ENCODE measurements at places on chromosomes 1 and 21.
A peak's percentile ranks its signal among the peaks of the same experiment; 100 is the strongest.

- no peak for DNase-seq
Observed at GRCh38 chr1:230781131-230781530, 33.9 kb downstream of the CAPN9 start.

- DNase-seq: no peak
Observed at GRCh38 chr1:201724766-201725118, 104.2 kb upstream of the IPO9 start.

DNA sequence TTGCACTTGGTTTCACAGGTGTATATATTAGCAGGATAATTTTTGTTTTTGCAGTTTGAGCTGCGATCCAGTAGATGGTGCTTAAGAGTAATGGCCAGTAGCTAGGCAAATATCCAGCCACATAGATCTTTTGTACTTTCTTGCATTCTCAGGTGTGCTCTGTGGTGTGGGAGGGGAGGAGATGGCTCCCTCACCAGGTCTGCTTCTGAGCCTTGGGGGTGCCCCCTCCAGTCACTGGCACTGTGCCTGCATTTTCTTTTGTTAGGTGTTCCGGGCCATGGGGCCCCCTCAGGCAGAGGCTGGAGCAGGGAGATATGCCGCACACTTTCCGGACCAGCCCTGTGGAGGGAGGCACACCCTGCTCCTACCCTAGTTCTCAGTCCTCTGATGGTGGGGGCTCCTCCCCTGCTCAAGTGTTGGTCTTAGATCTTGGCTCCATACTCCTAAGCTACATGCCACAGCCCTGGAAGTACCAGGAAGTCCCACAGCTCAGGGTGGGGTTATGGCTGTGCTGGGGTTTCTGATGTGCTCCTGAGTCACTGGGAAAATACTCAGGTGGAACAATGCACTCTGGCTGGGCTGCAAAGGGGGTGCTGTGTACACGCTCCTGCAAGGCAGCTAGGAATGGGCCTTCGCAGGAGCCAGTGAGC lies 197.6 kb upstream of the DMRTA2 start:
- no peak for DNase-seq

GRCh38 chr1:108646648-108647269 lies 14.1 kb downstream of the HENMT1 start:
- peak; percentile 97 for DNase-seq

GRCh38 chr1:15403962-15404580 lies 5.6 kb upstream of the EFHD2 start:
- DNase-seq: no peak

All from KBM-7 (cell line).